ENCODE measurements at places on chromosomes 6 and 20. TPM values are rescaled to one million over a fixed set of nuclear protein-coding genes. Genes with fewer than 3 reads are reported as not detected.

Gene ILRUN
- total RNA-seq: 63.3 TPM

DNA sequence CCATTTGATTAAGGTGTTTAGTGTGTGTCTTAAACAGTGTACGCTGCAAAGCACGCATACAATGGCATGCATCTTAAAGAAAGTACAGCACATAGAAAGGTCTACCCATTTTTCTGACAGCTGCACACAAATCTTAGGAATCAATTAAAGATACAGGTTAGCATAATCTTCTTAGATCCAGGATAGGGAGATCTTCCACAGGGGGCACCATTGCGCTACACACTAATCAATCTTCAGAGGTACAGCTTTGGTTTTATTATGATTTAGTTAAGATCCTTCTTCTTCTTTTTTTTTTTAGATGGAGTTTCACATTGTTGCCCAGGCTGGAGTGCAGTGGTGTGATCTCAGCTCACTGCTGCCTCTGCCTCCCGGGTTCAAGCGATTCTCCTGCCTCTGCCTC lies 63.7 kb upstream of the BEND3 start:
- no peaks in the 10 kb centered on the region for H3K36me3 ChIP-seq
- no peak overlapping the region for H3K4me3 ChIP-seq
- H3K27ac ChIP-seq: no peak overlapping the region
- H3K27me3 ChIP-seq: no peaks in the 10 kb centered on the region
- DNase-seq: no peak

GRCh38 chr20:20606050-20606449 lies 106.4 kb downstream of the RALGAPA2 start:
- no peak for DNase-seq
- no peaks in the 10 kb centered on the region for H3K27me3 ChIP-seq
- no peak overlapping the region for H3K4me3 ChIP-seq
- H3K27ac ChIP-seq: no peak overlapping the region
- H3K36me3 ChIP-seq: no peaks in the 10 kb centered on the region

- H3K27me3 ChIP-seq: peaks cover 4% of the 10 kb centered on the region
- H3K4me3 ChIP-seq: no peak overlapping the region
- DNase-seq: no peak
- no peaks in the 10 kb centered on the region for H3K4me1 ChIP-seq
- no peak overlapping the region for H3K27ac ChIP-seq
- no peaks in the 10 kb centered on the region for H3K36me3 ChIP-seq
Observed at GRCh38 chr6:168121303-168121665, 42.3 kb upstream of the FRMD1 start.

GRCh38 chr20:4663553-4663952 lies 58.2 kb upstream of the PRND start:
- H3K4me3 ChIP-seq: no peak overlapping the region
- no peaks in the 10 kb centered on the region for H3K27me3 ChIP-seq
- no peak for DNase-seq
- H3K4me1 ChIP-seq: peaks cover 9% of the 10 kb centered on the region
- H3K36me3 ChIP-seq: no peaks in the 10 kb centered on the region

Data from astrocyte (in vitro differentiated cells and primary cell).